ENCODE measurements at places on chromosomes 1 and 21. TPM values are rescaled to one million over a fixed set of nuclear protein-coding genes. Genes with fewer than 3 reads are reported as not detected.
A peak's percentile ranks its signal among the peaks of the same experiment; 100 is the strongest.

GRCh38 chr1:242754926-242755325 lies 230.4 kb upstream of the PLD5 start:
- H3K4me3 ChIP-seq = no peak overlapping the region
- H3K4me1 ChIP-seq = no peaks in the 10 kb centered on the region
- no peak for DNase-seq
- no peaks in the 10 kb centered on the region for H3K27me3 ChIP-seq

DNA sequence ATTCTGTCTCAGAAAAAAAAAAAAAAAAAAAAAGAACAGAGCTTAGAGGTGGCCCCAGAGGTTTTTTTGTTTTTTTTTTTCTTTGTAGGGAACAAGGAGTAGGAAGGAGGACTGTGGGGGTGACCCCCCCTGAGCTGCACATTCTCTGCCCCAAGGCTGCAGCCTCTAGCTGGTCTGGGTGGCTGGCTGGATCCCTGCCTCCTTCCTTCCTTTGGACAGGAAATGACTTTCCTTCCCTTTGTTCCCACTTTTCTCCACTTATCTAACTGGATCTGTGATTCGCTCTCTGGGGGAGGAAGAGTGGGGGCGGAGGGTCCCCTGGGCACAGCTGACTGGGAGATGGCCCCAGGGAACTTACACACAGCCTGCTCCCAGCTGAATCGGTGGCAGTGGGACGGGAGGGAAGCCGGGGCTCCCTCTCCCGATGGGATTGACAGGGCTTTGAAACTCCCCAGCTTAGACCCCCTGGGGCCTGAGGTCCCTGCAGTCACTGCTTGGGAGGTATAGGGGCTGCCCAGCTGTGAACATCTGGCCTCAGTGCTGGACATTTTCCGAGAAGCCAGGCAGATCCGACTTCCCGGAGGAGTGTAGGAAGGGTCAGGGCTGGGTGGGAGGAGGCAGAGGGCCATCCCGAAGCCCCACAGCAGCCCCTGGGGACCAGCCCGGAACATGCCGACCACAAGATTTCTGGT lies 2.1 kb downstream of the FBLIM1 start:
- H3K4me3 ChIP-seq = no peak overlapping the region
- H3K27ac ChIP-seq = peak overlapping the region; percentile 84
- H3K4me1 ChIP-seq = peaks cover 38% of the 10 kb centered on the region

- H3K36me3 ChIP-seq = no peaks in the 10 kb centered on the region
- DNase-seq = no peak
- no peak overlapping the region for H3K4me3 ChIP-seq
- no peaks in the 10 kb centered on the region for H3K27me3 ChIP-seq
- peaks cover 26% of the 10 kb centered on the region for H3K4me1 ChIP-seq
These were observed 1.9 kb upstream of the TMEM35B start for GRCh38 chr1:34987018-34987417.

The ADORA3 gene
- total RNA-seq = 12.8 TPM

DNA sequence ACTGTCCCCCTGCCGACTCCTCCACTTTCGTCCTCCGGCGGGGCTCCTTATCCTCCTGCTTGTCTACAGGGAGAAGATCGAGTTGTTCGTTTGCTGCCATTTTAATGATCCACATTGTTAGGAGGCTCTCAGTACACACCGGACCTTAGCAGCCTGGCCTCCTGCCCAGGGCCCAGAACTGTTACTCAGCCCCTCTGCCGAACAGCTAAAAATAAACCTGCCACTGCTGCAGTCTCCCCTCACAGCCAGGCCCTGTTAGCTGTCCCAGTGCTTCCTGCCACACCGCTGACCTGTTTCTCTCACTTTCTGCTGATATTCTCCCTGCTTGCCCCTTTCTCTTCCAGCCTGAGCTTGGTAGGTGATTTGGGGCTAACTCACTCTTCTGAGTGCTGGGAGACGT lies 8.3 kb downstream of the MAPKAPK2 start:
- H3K27ac ChIP-seq = peak overlapping the region; percentile 87
- peak overlapping the region; percentile 20 for H3K4me3 ChIP-seq
- DNase-seq = peak; percentile 95
- H3K27me3 ChIP-seq = no peaks in the 10 kb centered on the region
- H3K4me1 ChIP-seq = peaks cover 96% of the 10 kb centered on the region

DNA sequence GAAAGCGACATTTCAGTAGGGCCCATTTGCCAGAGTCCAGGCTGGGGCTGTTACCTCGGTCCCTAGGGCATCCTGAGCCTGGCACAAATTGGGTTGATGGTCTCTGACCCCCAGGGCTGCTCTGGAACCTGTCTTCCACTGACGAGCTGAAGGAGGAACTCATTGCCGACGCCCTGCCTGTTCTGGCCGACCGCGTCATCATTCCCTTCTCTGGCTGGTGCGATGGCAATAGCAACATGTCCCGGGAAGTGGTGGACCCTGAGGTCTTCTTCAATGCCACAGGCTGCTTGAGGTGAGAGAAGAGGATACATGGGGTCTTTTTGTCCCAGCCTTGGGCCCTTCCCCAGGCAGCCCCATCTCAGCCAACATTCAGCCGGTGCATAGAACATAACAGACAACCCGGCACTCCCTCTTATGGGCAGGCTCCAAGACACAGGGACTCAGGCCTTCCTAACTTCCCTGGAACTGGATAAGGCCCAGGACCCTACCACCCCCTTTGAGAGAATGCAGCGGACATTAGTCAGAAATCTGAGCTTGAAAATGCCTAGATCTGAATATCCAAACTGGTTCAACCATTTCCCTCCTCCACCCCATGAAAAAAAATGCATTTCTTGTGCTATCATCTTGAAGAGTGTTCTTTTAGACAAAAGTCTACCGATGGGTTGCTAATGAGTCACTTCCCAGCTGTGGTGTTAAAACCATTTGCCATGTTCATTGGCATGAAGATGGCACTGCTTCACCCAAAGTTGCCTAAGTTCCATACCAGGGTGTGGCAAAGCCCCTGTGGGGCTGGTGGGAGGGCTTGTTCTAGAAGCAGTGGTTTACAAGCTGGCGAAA lies 35.4 kb downstream of the PKP1 start:
- H3K4me3 ChIP-seq = no peak overlapping the region
- DNase-seq = peak; percentile 60
- H3K27ac ChIP-seq = no peak overlapping the region
- H3K27me3 ChIP-seq = no peaks in the 10 kb centered on the region

- no peak for DNase-seq
- H3K4me3 ChIP-seq = no peak overlapping the region
- no peaks in the 10 kb centered on the region for H3K36me3 ChIP-seq
These were observed 103.5 kb downstream of the HMCN1 start for GRCh38 chr1:185837711-185838110.

- no peak overlapping the region for H3K27ac ChIP-seq
- DNase-seq = no peak
- no peaks in the 10 kb centered on the region for H3K4me1 ChIP-seq
- H3K36me3 ChIP-seq = no peaks in the 10 kb centered on the region
- H3K4me3 ChIP-seq = no peak overlapping the region
These were observed 2.6 kb downstream of the FCRL3 start for GRCh38 chr1:157697781-157698569.

DNA sequence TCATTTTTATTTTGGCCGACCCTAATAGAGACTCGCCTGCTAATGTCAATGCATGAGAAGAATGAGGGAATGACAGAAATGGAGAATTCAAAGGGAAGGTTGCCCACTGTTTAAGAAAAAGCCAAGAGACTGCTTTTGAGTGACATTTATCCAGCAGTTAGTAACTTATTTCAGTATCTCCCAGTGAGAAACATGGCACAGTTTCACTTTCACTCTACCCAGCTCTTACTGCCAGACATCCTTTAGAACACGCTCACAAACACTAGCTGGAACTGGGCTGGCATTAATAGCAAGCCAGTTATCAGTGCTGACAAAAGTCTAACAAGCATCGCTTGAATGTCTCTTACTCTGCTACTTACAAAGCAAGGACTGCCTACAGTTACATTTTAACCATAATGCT lies 8.5 kb downstream of the GGPS1 start:
- H3K27ac ChIP-seq = no peak overlapping the region
- no peak for DNase-seq
- H3K4me1 ChIP-seq = peaks cover 19% of the 10 kb centered on the region
- no peaks in the 10 kb centered on the region for H3K27me3 ChIP-seq

DNA sequence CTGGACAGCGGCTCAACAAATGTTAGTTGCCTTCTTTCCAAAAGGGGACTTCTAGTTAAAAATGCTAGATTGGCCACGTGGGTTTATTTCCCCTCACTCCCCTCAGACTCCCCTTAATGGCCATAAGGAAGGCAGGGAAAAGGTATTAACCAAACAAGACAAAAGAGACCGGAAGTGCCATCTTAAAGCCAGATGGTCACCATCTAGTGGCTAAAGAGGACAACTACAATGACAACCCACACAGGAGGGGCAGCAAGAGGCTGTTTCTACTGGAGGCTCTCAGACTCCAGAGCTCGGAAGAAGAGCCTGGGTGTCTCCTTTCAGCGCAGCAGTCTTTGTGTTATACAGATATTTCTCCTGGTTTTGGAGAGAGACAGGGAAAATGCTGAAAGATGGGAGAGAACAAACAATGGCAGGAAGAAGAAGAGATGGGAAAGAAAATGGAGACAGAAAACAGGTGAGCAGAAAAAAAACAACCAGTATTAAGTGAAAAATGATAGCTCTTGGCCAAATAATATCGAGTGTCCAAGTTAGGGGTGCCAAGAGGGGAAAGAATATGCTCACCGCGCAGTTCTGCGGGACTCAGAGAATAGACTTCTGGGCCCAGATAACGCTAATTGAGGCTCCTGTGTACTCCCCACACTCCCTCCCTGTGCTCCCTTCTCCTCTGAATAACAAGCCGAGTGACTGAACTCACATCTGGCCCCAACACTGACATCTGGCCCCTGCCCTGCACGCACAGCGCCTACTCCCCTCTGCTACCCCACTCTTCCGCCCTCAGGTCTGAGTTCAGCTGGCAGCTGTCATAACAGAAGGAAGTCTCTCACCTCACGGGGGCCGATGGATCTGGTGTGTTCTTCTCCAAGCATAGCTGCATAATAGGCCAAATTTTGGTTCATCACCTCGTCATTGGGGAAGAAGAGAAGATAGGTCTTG lies 9.6 kb downstream of the P3H1 start:
- H3K36me3 ChIP-seq = peaks cover 25% of the 10 kb centered on the region
- DNase-seq = no peak
- no peak overlapping the region for H3K4me3 ChIP-seq
- H3K27ac ChIP-seq = no peak overlapping the region

DNA sequence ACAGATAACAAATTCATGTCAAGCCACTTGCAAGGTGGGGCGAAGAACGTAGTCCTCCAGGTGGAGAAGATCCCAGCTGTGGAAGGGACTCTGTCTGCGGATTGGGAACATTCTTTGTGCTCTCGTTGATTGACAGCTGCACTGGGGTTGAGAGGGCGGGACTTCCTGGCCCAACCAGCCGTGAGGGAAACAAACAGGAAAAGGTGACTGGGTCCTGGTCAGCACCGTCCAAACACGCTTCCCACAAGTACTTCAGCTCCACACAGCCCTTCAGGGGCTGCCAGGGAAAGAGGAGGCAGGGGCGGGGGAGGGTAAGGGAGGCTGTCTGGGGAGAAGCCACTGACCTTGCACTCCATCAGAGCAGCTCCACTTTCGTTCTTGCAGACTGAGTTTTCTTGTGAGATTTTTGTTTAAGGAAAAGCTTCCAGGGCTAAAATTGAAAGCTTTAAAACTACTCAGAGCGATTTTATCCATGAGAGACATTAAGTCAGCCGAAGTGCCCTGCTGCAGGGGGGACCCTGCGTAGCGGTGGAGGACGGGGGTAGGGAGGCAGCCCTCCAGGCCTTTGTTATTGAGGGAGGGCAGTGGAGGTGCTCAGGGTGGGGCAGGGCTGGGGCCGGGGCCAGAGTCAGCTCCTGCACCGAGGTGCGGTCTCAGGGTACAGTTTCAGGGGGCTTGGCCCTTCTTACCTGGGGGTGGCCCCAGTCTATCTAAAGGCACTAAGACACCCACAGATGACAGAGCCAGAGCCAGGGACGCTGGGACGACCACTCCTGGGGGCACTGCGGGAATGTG lies 21.6 kb upstream of the STUM start:
- no peaks in the 10 kb centered on the region for H3K27me3 ChIP-seq
- H3K4me3 ChIP-seq = no peak overlapping the region
- no peaks in the 10 kb centered on the region for H3K36me3 ChIP-seq

DNA sequence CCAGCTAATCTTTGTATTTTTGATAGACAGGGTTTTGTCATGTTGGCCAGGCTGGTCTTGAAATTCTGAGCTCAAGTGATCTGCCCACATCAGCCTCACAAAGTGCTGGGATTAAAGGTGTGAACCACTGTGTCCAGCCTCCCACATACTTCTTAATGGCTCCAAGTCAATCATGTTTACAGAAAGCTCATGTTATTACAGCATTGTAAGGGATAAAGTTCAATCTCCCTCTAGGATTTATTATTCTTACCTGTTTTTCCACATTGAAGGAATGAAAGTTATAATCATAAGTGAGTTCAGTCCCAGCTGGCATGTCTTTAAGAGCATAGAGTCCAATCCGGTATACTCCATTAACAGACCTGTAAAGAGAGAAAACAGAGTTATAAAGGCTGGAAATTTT lies 39.4 kb downstream of the RUSC1 start:
- H3K36me3 ChIP-seq = peaks cover 38% of the 10 kb centered on the region
- H3K27me3 ChIP-seq = no peaks in the 10 kb centered on the region
- H3K27ac ChIP-seq = no peak overlapping the region
- no peak overlapping the region for H3K4me3 ChIP-seq

The GBP5 gene
- total RNA-seq = 1.4 TPM

GRCh38 chr21:45257673-45258341 lies 29.9 kb downstream of the POFUT2 start:
- DNase-seq = no peak
- no peaks in the 10 kb centered on the region for H3K36me3 ChIP-seq
- no peak overlapping the region for H3K27ac ChIP-seq
- no peak overlapping the region for H3K4me3 ChIP-seq
- H3K27me3 ChIP-seq = no peaks in the 10 kb centered on the region
- no peaks in the 10 kb centered on the region for H3K4me1 ChIP-seq

GRCh38 chr1:167627615-167627864 lies 2.5 kb upstream of the RCSD1 start:
- peak overlapping the region; percentile 73 for H3K27ac ChIP-seq
- no peaks in the 10 kb centered on the region for H3K36me3 ChIP-seq
- no peak overlapping the region for H3K4me3 ChIP-seq
- peaks cover 8% of the 10 kb centered on the region for H3K4me1 ChIP-seq
- H3K27me3 ChIP-seq = no peaks in the 10 kb centered on the region

DNA sequence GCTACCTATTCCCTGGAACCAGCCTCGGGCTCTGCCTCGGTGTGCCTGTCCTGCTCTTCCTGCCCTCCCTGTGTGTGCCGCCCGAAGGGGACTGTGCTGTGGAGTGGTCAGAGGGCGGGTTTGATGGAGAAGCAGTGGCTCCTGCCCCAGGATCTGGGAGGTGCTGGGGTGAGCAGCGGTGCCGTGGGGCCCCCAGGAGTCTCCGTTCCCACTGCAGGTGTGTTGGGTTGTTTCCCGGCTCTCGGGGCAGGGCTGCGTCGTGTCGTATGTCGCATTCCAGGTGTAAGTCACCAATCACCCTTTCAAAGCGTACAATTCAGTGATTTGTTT lies 32.6 kb upstream of the TTC34 start:
- no peak overlapping the region for H3K4me3 ChIP-seq
- no peaks in the 10 kb centered on the region for H3K36me3 ChIP-seq
- H3K27ac ChIP-seq = no peak overlapping the region
- H3K4me1 ChIP-seq = no peaks in the 10 kb centered on the region
- no peak for DNase-seq

The ESPN gene
- total RNA-seq = not detected

- no peaks in the 10 kb centered on the region for H3K27me3 ChIP-seq
- no peak overlapping the region for H3K4me3 ChIP-seq
- no peaks in the 10 kb centered on the region for H3K4me1 ChIP-seq
- no peak for DNase-seq
- H3K36me3 ChIP-seq = no peaks in the 10 kb centered on the region
These were observed 713.8 kb downstream of the KCNT2 start for GRCh38 chr1:195894411-195894810.

- H3K4me1 ChIP-seq = peaks cover 10% of the 10 kb centered on the region
- H3K4me3 ChIP-seq = no peak overlapping the region
- no peak overlapping the region for H3K27ac ChIP-seq
- no peaks in the 10 kb centered on the region for H3K27me3 ChIP-seq
- H3K36me3 ChIP-seq = peaks cover 14% of the 10 kb centered on the region
These were observed 29.2 kb upstream of the CNTN2 start for GRCh38 chr1:205013683-205014367.

Measured in sigmoid colon (tissue), 7 donors.